Cardiac muscle cell (in vitro differentiated cells and primary cell): ENCODE measurements at places on chromosomes 12 and 14.
A peak's percentile ranks its signal among the peaks of the same experiment; 100 is the strongest.

GRCh38 chr12:124588751-124589267, 21.4 kb upstream of the NCOR2 start:
- DNase-seq, result peak; percentile 63

DNA sequence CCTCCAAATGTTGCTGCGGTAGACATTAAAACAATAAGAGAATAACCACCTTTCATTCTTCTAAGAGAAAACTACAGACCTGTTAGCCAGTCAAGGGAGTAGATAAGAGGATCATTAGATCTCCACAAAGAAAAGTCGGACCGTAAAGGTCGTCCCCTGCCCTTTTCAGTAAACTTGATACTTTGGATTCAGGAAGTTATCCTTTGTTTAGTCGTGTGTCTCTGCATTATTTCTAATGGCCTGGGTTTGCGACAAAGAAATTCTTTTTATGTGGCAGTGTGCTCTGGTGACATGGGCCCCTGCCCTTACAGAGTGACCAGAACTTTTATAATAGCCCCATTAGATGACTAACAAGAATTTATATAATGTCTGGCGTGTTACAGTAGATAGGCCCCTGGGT, 44.6 kb upstream of the EVL start:
- no peak for DNase-seq

GRCh38 chr12:116528065-116528464, 31.1 kb upstream of the MAP1LC3B2 start:
- DNase-seq, result no peak

DNA sequence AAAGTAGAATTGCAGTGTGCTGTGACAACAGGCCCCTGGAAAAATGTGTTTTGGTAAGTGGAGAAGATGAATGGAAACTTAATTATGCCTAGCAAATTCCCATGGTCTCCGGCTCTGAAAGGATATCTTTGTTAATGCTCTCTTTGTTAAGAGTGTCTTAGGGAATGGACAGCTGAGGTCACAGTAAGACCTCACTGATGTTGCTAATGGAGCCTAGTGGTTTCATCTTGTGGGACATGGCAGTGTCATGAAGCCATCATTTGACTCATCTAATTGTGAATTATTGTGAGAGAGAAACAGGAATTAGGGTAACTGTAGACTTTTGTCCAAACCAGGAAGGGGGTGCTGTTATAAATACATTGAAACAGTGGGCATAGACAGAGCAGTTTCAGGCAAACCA, 330.3 kb downstream of the TMTC2 start:
- no peak for DNase-seq

DNA sequence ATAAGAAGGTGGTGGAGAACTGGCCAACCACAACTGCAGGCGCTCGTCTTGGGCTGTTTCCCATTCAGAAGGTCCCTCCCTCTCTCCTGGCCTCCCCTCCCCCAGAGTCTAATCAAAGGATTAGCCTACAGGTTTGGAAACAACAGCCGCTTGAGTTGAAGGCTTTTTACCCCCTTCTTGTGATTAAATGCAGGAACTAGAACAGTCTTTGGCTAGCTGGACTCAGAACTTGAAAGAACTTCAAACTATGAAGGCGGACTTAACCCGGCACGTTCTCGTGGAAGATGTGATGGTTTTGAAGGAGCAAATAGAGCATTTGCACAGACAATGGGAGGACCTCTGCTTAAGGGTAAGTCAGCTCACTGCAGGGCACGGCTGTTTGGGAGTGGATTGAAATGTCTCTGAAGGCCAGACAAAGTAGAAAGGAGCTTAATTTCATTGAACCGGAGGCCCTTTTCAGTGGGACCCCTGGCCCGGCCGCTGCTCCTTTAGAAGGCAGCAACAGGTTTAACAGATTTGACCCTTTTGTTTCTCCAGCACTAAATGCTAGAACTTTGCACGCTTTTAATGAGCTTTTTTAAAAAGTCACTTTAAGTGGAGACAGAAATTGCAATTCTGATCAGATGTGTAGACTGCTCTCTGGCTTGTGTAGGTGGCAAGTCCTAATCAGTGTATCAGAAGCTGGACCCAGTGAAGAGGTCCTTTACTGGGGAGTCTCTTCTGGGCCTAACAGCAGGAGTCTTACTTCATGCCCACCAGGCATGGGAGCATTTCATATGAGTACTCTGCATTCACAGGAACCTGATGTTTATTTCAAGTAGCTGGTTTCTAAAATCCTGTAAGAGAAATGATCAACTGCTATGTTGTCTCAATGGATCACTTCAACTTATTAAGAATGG, 107.7 kb downstream of the ESR2 start:
- peak; percentile 49 for DNase-seq

DNA sequence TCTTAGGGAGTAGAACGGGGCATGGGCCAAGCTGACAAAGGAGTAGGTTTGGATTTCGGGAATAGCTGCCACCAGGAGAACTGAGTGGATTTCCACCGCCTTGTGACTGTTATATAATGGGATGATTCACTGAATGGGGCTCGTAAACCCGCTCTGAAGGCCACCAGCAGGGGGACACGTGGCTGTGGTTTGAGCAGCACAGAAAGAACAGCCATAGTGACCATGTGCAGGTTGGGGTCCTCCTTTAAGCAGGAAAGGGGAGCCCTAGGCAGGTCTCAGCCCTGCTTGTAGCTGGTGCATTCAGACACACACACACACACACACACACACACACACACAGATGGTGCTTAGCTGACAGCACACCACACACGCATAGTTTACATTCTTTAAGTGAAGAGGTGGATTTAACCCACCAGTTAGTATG, 8.6 kb upstream of the ASB2 start:
- peak; percentile 72 for DNase-seq

DNA sequence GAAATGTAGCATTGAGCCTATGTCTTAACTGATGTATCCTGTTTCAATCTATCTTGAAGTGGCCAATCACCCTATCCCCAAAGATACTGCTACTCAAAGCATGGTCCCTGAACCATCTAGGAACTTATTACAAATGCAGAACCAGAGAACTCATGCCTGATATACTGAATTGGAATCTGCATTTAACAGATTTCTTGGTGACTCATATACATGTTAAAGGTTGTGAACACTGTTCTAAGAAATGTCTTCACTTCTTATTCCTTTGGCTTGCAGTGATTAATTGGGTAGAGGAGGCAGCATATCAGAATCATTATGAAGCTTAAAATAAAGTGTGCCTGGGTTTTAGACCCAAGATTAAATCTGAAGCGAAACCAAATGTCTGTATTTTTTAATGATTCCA, 795.6 kb downstream of the DIO2 start:
- DNase-seq, result no peak

- DNase-seq, result no peak
These were observed 23.9 kb downstream of the SLC7A8 start for GRCh38 chr14:23159532-23159931.

GRCh38 chr12:116803013-116803736, 65.1 kb downstream of the RNFT2 start:
- no peak for DNase-seq

- no peak for DNase-seq
These were observed 43.7 kb downstream of the DEGS2 start for GRCh38 chr14:100115726-100116125.

GRCh38 chr12:107126796-107127481, 33.6 kb upstream of the CRY1 start:
- DNase-seq, result peak; percentile 27

GRCh38 chr14:96790706-96791105, 6.5 kb upstream of the VRK1 start:
- no peak for DNase-seq

- DNase-seq, result no peak
These were observed 40.7 kb downstream of the BCL11B start for GRCh38 chr14:99231161-99231849.

DNA sequence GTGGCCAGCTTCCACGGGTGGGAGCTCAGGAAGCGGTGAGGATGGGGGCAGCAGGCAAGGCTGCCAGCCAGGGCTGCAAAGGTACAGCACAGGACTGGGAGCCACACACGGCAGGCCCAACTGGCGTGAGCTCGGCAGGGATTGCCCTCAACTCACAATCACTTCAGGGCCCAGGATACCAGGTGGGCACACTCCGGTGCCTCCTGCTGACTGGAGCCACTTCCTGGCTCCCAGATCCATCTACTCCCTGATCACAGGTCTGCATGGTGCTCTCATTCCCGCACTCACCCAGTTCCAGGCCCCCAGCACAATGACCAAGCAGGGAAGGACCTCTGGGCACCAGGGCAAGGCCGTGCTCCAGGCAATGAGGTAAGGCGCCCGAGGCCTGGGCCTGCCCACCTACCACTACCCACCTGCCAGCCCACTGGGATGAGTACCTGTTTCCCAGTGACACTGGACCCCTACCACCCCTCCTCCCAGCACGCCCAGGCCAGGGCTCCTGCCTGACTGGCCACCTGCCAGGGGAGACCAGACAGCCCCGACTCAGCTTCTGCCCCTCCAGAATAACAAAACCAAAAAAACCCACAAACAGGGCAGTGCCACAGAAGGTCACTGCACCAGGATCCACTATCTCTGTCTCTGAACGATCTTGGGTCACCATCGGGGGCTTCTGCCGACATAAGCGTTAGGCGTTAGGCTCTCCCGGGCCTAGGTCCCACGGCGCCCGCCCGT, 1.8 kb downstream of the JAG2 start:
- DNase-seq, result no peak

GRCh38 chr12:62249419-62249818, 10.8 kb upstream of the USP15 start:
- DNase-seq, result no peak

DNA sequence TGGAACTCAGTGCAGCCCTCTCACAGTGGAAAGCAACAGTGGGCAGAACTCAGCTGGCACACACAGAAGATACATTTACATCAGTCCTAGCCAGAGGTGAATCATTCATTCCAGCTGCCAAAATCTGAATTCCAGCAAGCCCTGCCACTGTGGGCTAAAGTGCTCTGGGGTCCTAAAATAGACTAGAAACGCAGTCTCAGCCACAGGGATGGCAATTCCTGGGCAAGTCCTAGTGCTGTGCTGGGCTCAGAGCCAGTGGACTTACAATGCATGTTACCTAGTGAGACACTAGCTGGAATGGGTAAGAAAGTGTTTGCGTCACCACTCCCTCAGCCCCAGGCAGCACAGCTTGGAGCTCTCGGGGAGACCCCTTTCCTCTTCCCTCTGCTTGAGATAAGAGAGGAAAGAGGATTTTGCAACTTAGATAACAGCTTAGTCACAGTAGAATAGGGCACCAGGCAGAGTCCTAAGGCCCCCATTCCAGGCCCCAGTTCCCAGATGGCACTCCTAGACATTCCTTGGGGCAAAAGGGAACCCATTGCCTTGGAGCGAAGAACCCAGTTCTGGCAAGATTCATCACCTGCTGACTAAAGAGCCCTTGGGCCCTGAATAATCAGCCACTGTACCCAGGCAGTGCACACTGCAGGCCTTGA, 592.9 kb downstream of the FSCB start:
- no peak for DNase-seq

DNA sequence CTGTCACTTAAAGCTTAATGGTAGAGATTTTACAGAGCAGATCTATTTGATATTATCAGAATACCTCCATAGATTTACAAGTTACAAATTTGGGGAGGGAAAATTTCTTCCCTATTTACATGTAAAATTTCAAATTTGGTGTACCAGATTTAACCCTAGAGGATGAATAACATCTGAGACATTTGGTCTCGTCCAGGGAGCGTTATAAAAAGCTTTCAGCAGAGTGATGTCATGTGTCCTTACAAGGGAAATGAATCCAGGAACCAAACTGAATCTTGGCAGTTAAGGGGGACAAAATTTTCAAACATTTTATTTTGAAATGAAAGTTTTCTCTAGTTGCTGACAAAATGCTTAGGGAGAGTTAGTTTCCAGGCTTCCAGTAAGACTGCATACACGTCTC, 4.5 kb upstream of the CDK17 start:
- peak; percentile 33 for DNase-seq

DNA sequence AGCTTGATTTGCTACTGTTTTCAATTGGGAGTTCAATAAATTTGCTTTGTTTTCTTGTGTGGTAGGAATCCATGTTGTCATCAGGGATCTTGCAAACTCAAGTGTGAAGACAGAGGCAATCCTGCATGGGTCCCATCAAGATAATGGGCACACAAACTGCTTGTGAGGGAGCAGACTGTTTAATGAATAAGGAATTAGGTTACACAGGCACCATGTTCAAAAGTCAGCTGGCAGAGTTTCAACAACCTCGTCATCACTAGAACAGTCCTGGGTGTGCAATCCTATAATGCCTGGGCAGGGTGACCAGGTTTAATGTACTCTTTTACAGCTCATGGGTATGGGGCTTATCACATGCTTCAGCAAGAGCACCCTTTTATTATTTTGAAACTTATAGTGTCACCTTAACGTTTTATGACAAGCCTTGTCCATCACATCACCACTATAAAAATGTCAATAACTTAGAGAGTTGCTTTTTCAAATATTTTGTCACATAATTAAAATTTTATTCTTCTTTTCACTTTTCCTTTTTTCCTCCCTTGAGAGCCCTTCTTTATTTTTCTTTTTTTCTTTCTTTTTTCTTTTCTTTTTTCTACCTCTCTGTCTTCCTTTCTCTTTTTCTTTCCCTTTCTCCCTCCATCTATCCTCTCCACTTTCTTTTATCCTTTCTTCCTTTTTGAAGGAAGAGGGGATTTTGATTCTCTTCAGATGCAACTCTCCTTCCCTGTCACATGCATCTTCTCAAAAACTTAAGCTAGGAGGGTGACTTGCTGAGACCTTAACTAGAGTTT, 252.2 kb upstream of the ATP2B1 start:
- DNase-seq, result no peak

- peak; percentile 57 for DNase-seq
These were observed 7.6 kb downstream of the TSPAN9 start for GRCh38 chr12:3084742-3085141.

- DNase-seq, result no peak
These were observed 9.2 kb downstream of the AGAP2 start for GRCh38 chr12:57729321-57729844.

DNA sequence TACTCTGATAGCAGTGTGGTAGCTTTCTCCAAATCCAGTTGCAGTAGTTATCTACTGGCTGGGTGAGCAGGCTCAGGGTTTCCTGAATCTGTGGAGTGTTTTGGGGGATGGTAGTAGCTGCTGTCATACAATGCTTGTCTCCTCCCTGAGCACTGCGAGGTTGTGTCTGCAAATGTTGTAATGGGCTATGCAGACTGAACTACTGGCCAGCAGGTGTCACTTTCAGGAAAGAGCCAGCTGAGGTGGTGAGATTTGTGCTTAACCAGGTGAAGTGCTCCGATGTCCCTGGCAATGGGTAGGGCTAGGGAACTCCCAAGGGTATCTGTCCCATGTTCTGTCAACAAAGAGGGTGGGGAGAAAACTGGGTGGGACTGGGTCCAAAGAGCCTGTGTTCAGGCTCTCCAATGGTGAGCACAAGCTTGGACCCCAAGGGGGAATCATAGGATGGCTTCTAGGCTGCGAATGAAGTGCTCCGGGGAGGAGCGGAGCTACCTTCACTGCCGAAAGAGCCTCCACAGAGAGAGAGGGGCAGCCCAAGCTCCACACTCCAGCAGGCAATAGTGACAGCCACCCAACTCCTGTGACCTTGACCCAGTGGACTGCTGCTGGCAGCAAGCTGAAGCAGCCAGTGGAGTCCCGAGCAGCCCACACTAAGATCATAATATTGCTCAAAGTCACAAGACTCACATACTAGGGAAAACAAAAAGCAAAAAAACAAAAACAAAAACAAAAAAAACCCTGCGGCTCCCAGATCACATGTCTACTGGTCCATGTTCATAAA, 1324.0 kb upstream of the USP15 start:
- no peak for DNase-seq
